ENCODE measurements at places on chromosomes 3 and 15.
A peak's percentile ranks its signal among the peaks of the same experiment; 100 is the strongest.

DNA sequence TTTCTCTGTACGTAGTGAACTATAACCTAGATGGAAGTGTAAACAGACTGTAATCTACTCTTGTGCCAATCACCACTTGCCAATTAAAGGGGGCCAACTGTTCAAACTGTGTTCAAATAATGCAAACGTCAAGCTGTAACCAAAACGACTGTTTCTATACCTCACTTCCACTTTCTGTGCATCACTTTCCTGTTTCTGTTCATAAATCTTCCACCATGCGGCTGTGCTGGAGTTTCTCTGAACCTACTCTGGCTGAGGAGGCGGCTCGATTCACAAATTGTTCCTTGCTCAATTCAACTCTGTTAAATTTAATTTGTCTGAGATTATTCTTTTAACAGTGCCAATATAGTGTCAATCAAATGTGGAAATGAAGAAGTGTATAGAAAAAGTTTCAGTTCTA lies 206.7 kb upstream of the TBC1D5 start:
- no peak for DNase-seq

DNA sequence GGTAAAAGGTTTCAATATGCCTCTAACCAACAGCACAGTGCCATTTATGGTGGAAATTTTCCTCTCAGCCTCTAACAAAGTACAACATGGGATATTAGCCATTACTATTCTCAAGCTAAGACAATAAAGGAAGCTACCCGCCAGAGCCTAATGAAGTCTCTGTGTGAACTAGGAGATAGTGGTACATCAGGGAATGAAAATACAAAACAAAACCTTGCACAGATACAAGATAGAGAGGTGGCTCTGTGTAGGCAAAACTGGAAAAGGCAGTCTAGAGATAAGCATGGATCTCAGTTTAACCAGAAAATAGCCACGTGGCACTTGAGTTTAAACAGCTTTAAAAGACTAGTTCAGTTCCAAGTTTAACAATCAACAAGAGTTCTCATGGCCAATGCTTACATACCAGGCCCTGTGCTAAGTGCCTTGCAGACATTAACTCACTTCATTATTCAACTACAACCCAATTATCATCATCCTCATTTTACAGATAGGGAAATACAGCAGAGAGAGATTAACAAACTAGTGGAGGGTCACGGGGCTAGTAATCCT lies 279.3 kb downstream of the IGSF11 start:
- no peak for DNase-seq

DNA sequence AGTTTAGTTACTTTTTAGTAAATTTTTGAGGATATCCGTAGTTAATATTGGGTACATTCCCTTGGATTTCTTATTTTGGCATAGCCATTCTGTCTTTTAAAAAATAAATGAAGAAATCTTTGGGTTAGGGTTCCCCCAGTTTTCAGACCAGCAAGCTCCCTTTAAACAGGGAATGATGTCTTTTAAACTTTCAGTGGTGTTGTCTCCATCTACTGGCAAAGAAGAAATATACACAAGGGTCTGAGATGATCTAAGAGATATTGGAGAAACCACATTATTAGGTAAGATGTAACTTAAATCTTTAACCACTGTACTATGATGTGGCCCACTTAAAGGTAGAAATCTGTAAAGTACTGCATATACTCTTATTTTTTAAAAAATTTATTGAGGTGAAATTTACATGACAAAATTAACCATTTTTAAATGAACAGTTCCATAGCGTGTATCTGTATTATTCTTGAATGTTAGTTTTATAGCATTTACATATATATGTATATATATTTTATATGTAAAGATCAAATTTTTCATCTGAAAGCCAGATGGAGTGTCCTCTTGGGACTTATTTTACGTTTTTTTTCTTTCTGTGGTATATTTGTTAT lies 35.1 kb upstream of the EIF3J start:
- DNase-seq = peak; percentile 51

GRCh38 chr3:99394831-99395778 lies 243.3 kb upstream of the COL8A1 start:
- DNase-seq = peak; percentile 72

GRCh38 chr3:186374376-186374775 lies 12.3 kb upstream of the DGKG start:
- DNase-seq = no peak

DNA sequence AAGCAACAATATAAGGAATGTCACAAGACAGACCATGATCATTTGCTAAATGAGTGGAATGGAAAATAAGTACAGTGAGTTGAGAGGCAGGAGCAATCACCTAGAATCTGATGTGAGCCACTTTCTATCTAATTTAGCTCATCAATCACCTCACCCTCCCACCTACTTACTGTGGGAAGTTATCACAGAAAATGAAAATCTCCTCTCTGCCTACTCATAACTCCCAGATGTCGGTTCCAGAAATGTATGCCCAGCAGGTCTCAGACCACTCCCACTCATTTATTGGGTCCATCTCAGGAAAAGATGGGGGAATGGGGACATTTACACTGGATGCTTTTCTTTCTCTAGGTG lies 270.9 kb downstream of the FHIT start:
- DNase-seq = no peak

DNA sequence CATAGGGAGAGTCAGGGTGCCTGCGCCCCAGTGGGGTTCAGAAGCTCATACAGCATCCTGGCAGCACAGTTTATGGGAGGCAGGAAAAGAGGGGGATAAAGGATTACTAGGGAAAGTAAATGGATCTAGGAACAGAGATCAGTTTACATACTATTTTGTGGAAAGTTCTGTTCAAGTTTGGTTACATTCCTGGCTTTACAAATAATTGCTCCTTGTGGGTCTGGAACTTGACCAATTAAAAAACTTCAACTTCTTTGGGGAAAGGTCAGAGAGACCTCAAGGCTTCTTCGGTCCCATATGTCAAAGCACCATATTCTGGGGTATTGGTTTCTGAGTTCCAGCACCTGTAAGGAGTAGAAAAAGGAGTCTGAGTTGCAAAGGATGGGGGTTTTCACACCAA lies 64.1 kb downstream of the ZDHHC19 start:
- no peak for DNase-seq

- no peak for DNase-seq
Observed at GRCh38 chr15:77525400-77525811, 104.7 kb downstream of the HMG20A start.

GRCh38 chr3:160458151-160458550 lies 8.6 kb upstream of the TRIM59 start:
- no peak for DNase-seq

- DNase-seq = no peak
Observed at GRCh38 chr3:12461097-12461649, 23.1 kb upstream of the TSEN2 start.

GRCh38 chr3:73144276-73144675 lies 82.8 kb downstream of the EBLN2 start:
- DNase-seq = no peak

DNA sequence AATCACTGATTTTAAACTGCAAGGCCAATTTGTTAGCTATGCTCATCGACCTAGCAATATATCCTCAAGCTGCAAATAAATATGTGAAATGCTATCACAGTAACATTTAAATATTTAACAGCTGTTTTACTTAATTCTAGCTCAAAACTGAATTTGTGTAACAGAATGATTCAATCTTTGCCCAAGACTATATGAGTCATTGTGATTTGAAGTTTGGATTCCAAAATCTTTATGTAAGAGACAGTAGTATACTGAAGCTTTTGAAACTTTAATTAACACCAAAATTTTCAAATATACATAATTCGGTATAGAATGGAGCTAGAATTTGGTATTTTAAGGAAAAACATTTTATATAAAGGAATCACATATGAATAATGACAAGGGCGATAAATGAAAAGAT lies 603.0 kb upstream of the ROBO2 start:
- no peak for DNase-seq

GRCh38 chr15:47803767-47804166 lies 86.5 kb downstream of the SEMA6D start:
- peak; percentile 15 for DNase-seq

- DNase-seq = no peak
Observed at GRCh38 chr3:97711654-97712053, 52.9 kb upstream of the ARL6 start.

DNA sequence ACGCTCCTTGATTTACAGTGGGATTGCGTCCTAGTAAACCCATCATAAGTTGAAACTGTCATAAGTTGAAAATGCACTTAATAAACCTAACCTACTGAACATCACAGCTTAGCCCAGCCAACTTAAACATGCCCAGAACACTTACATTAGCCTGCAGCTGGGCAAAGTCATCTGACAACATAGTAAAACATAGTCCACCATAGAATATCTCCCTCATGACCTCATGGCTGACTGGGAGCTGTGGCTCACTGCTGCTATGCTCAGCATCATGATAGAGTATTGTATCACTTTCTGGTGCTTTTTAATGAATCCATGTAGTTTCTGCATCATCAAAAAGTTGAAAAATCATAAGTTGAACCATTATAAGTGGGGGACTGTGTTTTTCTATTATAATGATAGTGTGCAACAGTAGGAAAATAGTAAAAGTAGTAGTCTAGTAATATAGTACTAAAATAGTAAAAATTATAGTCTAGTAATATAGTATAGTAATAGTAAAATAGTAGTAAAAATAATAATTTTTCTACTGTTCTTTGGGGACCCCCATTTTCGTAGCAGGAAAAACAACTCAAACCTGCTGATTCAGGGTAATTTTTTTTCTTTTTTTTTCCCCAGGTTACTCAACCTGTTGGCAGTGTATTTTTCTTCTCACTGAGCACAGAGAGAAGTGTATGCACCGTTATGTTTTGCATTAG lies 233.5 kb downstream of the MYRIP start:
- no peak for DNase-seq

GRCh38 chr3:188595890-188596376 lies 442.0 kb downstream of the LPP start:
- peak; percentile 37 for DNase-seq

DNA sequence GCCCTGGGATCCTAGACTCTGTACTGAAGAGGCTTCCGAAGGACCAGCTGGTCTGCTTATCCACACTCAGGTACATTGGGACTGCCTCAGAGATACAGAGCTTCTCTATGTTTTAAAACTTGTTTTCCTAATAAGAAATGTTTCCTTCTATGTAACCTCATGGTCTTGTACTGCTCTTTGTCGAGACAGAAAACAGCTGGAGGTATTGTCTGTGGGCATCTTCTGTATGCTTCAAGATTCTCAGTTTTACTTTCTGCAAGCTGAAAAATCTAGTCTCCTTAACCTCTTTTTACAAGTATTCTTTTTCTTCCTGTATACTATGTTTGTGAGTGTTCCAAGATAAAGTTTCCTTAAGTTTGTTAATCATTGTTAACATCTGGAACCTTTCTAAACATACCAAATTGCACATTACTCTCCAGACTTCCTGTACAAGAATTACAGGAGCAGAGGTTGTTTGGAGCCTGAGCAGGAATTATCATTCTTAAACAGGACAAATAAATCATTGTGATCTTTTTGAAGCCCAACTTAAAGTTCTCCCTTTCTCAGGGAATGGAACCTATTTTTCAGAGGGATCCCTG lies 358.3 kb upstream of the CFAP20DC start:
- no peak for DNase-seq

DNA sequence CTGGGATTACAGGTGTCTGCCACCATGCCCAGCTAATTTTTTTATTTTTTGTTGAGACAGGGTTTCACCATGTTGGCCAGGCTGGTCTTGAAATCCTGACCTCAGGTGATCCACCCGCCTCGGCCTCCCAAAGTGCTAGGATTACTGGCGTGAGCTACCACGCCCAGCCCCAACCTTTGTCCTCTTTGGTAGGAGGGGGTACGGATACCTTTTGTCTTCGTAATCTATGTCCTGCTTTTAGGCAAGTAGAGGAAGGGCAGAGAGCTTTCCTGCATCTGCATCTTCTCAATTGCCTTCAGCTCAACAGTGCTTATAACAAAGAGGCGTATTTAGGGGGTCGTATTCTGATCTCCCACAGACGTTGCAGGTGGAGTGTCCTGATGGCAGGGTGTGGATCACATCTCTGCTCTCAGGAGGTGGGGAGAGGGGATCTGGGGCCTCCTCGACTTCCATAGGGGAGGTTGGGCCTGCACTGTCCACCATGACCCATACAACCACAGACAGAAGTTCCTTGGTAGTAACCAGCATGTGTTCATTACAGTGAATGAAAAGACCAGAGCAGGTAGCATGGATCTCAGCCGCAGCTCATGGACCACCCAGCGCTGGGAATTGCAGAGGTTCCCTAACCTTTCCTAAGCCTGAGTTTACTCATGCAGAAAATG lies 21.4 kb upstream of the KCTD6 start:
- no peak for DNase-seq

All from RWPE1 (cell line).